Astrocyte of the cerebellum (primary cell): ENCODE measurements at places on chromosomes 13 and 19.

GRCh38 chr19:1624458-1624857 lies 19.2 kb upstream of the UQCR11 start:
- DNase-seq: peak; percentile 28

- DNase-seq: no peak
These were observed 20.9 kb upstream of the KLF2 start for GRCh38 chr19:16303755-16304154.

GRCh38 chr19:57171551-57172081 lies 4.3 kb upstream of the DUXA start:
- no peak for DNase-seq

DNA sequence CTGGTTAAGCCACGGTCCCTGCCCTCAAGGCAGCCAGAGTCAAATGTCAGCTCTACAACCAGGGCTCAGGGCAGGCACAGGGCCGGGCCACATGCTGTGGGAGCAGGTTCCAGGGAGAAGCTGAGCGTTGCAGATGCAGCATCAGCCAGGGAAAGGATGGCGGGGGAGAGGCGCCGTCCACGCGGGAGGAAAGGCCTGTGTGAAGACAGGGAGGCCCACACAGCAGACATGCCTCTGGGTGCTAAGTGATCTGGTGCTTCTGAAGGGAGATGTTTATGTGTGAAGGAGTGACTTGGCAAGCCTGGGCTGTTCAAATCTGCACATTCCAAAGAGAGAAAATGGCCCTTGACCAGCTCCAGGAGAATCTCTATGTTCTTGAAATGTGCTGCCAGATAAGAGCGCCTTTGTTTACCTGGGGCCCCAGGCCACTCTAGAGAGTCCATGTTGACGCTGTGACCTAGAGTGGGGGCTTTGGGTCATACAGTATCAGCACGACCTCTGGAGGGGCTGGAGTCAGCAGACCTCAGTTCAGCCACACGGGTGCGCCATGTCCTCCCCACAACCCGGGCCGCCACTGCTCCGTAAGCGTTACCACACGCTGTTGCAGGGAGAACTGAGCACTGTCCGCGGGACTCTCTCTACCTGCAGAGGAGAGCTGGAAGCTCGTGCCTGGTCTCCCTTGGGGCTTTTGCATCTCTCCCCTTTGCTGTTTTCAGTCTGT lies 15.9 kb upstream of the ATF5 start:
- no peak for DNase-seq

DNA sequence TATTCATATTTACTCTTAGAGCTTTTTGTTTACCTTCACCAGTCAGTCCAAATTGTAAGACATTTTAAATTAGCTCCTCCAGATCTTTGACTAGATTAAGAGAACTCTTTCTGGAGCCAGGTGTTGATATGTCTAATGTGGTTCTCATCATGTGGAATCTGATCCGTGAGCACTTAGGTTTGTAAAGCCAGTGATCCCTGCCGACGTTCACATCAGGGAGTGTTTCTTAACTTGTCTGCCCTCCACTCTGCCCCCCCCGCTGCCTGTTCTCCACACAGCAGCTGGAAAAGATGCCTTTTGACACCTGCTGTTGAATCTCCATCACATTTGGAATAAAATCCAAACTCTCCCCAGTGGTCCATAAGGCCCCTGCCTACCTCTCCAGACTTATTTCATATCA lies 17.7 kb downstream of the METTL21C start:
- DNase-seq: no peak

DNA sequence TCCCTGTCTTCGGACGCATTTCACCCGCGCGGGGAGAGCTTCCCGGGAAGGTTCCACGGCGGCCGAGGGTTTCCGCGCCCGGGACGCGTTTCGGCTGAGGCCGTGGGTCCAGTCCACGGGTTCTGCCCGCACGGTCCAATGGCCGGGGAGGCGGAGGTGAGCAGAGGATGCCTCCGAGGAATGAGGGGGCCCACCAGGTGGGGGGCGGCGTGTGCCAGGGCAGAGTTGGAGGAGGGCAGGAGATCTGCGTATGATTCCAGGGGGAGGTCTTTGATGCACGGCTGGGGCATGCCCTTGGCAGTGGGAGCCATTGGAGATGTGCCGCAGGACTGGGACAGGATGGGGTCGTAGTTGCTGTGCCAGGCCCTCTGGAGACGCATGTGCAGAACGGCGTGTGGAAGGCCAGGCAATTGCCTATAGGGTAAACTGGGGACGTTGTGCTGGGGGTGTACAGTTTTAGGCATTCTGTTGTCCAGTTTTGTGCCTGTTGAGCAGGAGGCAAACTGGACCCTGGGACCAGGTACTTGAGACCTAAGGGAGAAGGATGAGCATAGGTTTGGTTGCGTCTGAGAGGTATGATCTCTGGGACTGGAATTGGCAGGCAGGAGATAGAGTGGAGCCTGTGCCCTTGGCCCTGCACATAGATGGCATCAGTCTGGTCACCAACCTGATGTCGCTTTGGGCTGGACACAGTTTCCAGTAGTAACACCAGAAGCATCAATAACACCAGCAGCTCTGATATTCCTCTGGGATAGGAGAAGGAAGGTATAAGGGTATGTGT lies 751 bp downstream of the ZNF584 start:
- no peak for DNase-seq

DNA sequence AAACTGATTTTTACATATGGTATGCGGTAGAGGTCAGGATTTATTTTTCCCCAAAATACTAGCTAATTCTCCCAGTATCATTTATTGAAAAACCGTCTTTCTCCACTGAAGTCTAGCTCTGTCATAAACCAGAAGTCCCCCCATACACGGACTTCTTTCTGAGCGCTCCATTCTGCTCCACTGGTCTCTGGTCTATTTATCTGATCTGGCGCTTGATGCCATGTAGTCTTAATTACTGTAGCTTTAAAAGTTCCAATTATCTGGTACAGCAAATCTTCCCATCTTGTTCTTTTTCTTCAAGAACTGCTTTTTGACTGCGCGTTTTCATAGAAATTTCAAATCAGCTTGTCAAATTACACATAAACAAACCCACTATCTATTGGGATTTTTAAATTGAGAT lies 13.7 kb downstream of the DCUN1D2 start:
- DNase-seq: no peak
